ENCODE measurements at places on chromosomes 2 and 18.

DNA sequence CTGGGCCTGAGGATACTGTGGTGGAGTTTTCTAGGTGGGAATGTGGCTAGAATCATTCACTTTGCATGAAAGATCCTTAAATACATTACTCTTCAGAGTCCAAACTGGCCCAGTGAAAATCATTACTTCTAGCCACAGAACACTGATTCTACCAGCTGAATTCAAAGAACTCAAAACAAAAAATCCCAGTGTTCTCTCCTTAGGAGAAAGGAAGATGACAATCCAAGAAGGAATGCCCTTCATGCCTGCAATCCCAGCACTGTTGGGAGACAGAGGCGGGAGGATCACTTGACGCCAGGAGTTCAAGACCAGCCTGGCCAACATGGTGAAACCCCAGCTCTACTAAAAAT is 35.2 kb downstream of the FAM228A start:
- no peak for DNase-seq

GRCh38 chr2:45281311-45281710 is 272.1 kb upstream of the SIX2 start:
- DNase-seq, result no peak

- no peak for DNase-seq
Measured at GRCh38 chr18:44771572-44771955, 90.9 kb downstream of the SETBP1 start.

GRCh38 chr2:63465633-63466032 is 122.6 kb downstream of the WDPCP start:
- DNase-seq, result no peak

DNA sequence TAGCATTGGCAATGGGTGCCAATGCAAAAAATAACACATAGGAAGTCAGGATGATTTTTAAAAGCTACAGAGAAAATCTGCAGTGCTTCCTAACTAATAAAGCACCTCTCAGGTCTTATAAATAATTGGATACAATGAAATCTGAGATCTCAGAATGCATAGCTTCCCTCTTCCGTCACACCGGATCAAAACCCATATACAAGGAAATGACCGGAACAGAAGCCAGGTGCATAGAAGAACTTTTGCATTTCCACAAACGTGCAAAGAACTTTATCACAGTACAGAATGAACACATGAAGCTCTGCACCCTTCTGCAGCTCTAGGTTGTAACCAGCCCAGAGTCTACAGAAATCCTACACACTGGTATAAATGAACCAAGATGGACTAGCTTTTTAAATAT is 145.4 kb downstream of the TCF4 start:
- DNase-seq, result no peak

DNA sequence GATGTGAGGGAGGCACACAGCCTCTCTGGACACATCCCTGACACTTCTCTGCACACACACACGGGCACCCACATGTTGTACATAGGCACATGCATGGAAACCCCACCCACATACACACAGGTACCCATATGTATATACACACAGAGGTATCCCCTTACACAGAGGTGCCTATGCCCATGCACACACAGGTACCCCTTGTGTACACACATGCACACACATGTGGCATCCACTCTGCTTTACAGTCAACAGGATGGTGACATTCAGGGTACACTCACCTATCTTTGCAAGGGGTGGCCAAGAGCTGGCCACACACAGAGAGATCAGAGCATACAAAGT is 59.5 kb downstream of the FAM168B start:
- DNase-seq, result no peak

DNA sequence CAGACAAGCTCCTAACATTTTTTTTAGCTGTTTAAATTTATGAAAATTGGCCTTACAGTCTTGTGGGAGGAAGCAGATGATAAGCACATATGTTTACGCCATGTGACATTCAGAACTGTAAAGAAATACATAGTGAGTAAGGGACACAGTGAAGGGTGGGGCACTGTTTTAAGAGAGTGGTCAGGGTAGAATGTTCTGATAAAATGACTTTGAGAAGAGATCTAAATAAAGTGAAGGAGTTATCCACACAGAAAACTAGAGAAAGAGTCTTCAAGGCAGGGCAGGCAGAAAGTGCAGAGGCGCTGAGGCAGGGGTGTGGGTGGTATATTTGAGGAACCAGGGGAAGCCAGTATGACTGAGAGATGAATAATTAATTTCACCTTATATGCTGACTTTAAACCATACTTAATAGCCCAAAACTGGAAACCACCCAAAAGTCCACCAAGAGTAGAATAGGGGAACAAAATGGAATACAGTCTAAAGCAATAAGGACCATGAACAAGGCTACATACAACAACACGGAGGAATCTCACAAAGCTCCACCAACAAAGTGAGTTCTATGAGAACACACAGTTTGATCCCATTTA is 8.6 kb downstream of the MREG start:
- DNase-seq, result no peak

GRCh38 chr2:138157372-138157771 is 193.1 kb downstream of the HNMT start:
- DNase-seq, result no peak

DNA sequence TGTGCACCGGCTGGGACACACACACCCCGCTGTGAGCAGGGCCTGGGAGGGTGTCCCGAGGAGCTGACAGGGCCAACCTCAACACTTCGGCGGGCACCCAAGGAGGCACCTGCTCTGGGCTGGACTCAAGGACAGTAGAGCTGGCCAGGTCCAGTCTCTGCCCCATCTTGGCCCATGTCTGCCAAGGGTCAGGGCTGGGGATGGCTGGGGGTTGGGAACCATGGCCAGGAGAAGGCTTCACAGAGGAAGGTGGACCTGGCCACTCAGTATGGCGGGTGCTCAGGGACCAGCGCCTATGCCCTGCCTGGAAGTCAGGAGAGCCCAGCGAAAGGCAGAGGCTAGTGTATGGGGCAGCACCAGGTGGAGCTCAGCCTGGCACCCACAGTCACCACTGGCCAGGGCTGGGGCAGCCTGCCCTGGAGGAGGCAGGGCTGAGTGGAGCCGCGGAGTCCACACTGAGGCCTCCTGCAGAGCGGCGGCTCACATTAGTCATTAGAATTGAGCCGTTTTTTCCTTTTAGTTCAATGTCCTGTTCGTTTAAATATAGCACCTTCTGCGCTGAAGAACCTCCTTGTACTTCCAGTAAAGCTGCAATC is 4.2 kb downstream of the ERFE start:
- DNase-seq, result no peak

DNA sequence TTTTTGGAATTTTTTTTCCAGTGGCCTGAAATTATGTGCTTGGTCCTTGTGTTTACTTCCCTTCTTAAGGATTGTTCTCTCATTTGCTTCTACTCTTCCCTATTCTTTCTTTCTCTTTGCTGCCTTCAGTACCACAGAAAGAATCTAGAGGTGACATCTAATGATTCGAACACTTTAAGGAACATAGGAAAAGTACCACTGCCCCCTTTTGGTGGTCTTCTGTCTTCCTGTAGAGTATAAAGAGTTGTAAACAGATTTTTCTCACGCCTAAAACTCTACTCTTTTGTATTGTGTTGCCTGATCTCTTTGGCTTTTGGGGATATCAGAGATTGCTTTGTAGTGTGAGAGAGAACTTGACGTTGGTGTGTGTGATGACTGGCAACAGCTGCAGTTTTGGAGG is 7.0 kb upstream of the SCTR start:
- DNase-seq, result no peak

DNA sequence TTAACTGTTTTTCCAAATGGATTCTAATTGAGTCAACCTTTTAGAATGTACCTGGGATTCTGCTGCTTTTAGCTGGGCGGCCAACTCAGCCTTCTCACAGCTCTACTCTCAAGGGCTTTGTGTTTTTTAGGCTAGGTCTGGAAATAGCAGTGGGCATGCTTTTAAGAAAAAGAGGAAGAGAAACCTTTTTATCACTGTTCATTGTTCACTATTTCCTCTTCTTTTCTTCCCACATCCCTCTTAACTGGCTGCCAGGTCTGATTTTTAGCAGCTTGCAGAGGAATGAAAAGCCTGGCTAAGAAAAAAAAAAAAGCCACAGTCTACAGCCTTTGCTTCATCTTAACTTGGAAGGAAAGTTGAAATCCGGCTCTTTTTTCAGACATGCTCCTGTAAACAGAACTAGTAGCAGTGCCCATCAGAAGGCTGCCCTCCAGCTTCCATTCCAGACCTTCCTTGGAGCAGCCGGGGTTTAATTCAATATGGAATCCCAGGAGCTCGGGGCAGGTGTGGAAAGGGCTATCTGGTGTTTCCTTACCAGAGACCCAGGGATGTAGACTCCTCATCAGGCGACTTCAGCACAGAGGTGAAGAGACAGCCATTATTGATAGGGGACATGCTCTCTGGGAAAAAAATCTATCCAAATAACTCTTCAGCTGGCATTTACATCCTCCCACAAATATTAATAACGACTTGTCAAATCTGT is 230.7 kb downstream of the MYO3B start:
- no peak for DNase-seq

- no peak for DNase-seq
Measured at GRCh38 chr18:73043211-73043610, 175.4 kb upstream of the NETO1 start.

DNA sequence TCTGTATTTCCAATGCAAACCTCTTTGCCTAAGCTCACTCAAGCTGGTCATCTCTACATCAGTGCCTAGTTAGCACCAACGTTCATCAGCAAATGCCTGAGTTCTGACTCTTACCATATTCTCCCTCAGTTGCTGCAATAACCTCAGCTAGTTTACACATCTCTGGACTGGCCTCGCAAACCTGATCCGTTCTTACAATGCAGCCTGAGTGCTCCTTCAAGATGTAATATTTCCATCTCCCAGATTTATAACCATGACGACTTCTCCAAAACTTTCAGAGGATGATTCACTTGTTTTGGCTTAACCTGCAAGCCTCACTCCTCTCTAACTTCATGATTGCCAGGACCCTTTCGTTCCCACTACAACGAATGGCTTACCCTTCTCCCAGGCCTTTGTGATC is 69.7 kb downstream of the DIPK1C start:
- DNase-seq, result no peak

GRCh38 chr2:68126561-68126960 is 31.1 kb upstream of the PNO1 start:
- no peak for DNase-seq

GRCh38 chr2:101993772-101994171 is 2.0 kb downstream of the IL1R2 start:
- no peak for DNase-seq

- no peak for DNase-seq
Measured at GRCh38 chr18:49613641-49614151, 51.8 kb downstream of the LIPG start.

GRCh38 chr2:16259010-16259409 is 318.7 kb downstream of the MYCN start:
- DNase-seq, result no peak

DNA sequence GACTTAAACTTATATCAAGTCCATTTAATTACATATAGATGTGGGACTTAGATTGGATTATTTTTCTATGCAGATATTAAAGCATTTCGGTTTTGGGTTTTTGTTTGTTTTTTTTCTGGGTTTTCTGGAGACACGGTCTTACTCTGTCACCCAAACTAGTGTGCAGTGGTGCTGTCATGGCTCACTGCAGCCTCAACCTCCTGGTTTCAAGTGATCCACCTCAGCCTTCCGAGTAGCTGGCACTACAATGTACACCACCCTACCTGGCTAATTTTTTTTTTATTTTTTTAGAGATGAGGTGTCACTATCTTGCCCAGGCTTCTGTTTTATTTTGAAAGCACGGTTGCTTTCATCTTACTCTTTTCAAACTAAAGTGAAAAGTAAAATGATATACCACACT is 281.6 kb downstream of the MBD5 start:
- DNase-seq, result no peak

GRCh38 chr2:8851811-8852560 is 14.6 kb upstream of the KIDINS220 start:
- DNase-seq, result peak; percentile 10

DNA sequence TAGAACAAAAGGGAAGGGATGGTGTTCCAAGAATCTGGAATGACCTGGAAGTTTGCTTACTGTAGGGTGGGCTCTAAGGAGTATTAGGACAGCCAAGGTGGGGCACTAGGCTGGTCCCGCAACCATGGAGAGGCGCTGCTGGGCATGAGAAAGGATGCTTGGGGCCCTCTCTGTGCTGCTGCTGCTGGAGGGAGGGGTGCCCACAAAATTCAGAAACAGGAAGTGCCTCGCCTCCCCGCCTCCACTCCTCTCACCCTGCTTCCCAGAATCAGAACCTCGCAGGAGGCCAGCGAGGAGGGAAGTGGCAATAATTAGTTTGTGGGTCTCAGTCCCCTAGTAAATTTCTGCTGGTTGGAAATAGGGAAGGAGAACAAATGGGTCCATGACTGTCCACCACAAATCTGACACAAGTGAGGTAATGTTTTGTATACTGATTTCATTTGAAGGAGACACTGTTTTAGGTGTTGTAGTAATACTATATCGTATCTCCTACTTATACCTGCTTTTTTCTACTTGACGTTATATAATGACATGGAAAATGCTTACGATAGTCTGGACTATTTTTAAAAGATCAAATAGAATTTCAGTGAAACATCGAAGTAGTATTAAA is 7.9 kb upstream of the PDCL3 start:
- no peak for DNase-seq

DNA sequence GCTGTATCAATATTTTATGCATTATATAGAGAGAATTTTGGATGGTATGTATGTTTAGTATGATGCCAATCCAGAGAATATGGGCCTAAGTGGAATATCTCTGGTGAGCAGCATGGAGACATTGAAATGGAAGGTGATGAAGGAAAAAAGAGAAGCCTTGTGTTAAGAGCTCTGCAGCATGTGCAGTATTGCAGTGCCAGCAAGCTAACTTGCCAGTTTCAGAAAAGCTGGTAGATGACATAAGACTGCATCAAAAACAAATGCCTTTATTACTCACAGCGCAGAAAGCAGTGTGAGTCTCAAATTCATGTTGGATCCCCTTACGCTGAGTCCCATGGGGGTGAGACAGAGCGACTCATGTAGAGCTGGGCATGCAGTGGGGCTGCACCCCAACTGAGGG is 280.2 kb downstream of the CTNNA2 start:
- DNase-seq, result no peak

GRCh38 chr2:225400060-225400511 is 576 bp downstream of the NYAP2 start:
- DNase-seq, result peak; percentile 38

DNA sequence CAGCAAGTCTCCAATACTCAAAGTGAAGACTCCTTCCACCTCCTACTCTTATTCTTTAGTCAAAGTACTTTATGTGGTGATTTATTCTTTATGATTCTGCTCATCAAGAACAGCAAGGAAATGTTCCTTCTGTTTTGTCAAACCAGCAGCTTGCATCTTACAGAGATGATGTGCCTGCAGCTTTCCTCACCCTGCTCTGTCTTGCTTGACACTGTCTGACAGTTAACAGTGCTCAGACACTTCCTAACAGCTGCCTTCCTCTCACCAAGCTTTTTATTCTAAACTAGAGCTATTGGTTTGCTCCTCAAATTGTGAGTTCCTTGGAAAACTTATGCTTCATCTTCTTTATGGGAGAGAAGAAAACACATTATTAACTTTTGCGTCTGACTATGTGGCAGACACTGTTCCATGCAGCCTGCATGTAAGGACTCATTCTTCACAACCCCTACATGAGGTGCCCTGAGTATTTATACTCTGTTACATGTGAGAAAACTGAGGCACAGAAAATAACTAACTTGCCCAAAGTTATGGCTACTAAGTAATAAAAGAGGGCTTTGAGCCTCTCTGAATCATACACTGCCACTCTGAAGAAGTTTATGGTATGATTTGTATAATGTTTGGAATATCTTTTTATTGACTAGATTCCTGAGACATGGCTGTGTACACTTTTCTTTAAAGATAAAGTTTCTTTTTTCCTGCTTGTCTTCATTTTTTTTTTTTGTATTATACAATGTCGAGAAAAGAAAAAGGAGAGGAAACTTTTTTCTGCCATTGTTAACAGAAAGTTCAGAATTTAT is 723.3 kb upstream of the DDX18 start:
- no peak for DNase-seq

Measured in nucleus accumbens (tissue), 56 donors.